Non-pigmented ciliary epithelial cell (primary cell): ENCODE measurements at places on chromosomes 1 and 21.
A peak's percentile ranks its signal among the peaks of the same experiment; 100 is the strongest.

DNA sequence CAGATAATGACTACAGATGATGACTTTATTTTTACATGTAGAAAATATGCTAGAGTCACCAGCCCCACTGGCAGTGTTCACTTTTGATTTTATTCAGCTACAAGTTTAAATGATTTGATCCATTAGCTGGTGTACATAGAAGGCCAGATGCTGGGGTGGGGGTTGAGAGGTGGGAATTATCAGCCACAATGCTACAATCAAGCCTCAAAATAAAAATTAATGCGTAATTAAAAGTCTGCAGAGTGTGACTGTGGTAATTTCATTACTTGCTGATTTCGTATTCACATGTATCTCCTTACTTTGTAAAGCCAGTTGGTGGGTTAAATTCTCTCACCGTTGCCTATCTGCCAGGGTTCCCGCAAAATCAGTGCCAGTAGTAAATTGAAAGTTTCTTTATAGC is 109.3 kb downstream of the GALNT2 start:
- no peak for DNase-seq

DNA sequence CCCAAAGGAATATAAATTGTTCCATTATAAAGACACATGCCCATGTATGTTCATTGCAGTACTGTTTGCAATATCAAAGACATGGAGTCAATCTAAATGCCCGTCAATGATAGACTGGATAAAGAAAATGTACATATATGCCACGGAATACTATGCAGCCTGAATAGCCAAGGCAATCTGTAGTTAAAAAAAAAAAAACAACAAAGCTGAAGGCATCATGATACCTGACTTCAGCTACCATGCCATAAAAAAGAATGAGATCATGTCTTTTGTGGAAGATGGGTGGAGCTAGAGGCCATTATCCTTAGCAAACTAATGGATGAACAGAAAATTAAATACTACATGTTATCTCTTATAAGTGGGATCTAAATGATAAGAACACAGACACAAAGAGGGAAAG is 36.0 kb downstream of the GPR88 start:
- no peak for DNase-seq

DNA sequence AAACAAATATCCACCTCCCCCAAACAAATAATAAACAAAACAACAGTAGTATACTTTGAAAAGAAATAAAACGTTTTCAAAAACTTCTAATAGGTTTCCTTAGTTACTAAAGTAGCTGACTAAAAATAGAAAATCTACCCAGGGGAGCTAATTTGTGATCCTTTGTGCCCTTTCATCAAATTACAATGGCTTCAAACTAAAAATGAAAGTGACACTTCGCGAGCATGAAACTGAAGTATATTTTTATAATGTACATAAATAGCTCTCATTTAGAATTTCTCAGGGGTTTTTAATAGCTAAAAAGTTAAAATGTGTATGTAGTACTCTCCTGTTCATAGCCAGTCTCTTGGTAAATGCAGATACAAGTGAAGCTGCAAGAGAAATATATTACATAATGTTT is 78.4 kb downstream of the BRINP3 start:
- no peak for DNase-seq

DNA sequence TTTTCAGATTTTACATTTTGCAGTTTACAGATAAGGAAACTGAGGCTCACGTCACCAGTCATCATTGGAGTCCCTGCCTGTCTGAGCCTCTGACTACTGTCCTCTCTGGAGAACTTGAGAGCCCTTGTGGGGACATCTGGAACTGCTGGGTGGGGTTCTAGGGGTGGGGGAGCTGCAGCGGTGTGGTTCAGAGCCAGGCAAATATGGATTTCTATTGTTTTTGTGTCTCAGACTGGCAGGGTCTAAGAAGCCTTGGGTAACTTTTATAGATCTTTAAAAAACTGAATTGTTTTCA is 46.9 kb downstream of the IER5 start:
- no peak for DNase-seq

GRCh38 chr1:16625497-16626408 is 12.4 kb upstream of the NBPF1 start:
- no peak for DNase-seq

GRCh38 chr1:65703853-65704252 is 88.8 kb upstream of the PDE4B start:
- DNase-seq: no peak

GRCh38 chr1:201137579-201138310 is 10.8 kb upstream of the ASCL5 start:
- peak; percentile 71 for DNase-seq

DNA sequence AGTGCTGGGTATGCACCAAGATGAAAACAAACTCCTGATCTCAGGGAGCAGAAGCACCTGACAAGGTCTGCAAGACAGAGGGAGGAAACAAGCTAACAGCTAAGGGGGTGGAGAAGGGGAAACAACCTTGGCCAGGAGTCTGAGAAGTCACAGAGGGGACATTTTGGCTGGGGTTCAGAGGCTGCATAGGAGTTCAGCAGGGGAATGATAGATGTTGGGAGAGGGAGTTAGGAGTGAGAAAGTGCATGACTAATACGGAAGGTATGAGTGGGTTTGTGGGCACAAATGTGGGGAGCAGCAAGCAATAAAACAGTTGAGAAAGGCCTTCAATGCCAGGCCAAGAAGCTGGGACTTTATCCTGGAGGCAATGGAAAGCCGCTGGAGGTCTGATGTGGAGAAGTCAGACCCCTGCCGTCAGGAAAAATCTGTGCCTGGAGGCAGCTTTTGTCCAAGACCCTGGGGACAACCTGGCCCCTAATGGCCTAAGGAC is 16.4 kb downstream of the EPHA2 start:
- DNase-seq: no peak

DNA sequence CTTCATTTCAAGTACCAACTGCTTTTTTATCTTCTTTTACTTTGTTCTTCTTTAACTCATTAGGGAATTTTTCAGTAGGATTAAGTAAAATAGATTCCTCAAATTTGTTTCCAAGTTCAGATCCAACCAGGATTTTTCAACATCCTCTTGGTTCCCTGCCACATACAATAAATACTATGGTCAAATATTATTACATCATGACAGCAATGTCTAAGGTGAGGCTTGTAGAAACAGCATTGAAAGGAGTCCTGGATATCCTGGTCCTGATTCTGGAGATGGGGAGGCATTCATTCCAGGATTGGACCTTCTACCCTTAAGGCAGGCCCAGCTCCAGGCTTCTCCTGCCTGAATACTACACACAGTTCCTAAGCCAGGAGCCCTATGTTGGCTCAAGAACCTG is 80.2 kb upstream of the F3 start:
- DNase-seq: no peak

GRCh38 chr1:47460456-47460855 is 22.6 kb downstream of the FOXD2 start:
- DNase-seq: no peak

DNA sequence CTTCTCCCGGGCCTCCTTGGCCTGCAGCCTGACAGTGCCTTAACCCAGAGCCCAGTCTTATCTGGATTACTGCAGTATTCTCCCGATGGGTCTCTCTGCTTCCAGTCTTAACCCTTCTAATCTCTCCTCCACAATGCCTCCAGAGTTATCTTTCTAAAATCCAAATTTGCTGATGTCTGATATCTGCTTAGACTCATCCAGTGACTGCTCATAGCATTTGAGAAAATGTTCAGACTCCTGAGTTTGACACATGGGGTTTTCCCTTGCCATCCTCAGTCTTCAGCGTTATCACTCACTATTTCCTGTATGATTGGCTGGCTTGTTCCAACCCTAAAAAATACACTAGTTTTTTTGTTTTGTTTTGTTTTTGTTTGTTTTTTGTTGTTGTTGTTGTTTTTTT is 102.0 kb downstream of the FMN2 start:
- no peak for DNase-seq
